Aorta (tissue), 5 donors: ENCODE measurements at places on chromosomes 6 and 20. TPM values are rescaled to one million over a fixed set of nuclear protein-coding genes. Genes with fewer than 3 reads are reported as not detected.
A peak's percentile ranks its signal among the peaks of the same experiment; 100 is the strongest.

DNA sequence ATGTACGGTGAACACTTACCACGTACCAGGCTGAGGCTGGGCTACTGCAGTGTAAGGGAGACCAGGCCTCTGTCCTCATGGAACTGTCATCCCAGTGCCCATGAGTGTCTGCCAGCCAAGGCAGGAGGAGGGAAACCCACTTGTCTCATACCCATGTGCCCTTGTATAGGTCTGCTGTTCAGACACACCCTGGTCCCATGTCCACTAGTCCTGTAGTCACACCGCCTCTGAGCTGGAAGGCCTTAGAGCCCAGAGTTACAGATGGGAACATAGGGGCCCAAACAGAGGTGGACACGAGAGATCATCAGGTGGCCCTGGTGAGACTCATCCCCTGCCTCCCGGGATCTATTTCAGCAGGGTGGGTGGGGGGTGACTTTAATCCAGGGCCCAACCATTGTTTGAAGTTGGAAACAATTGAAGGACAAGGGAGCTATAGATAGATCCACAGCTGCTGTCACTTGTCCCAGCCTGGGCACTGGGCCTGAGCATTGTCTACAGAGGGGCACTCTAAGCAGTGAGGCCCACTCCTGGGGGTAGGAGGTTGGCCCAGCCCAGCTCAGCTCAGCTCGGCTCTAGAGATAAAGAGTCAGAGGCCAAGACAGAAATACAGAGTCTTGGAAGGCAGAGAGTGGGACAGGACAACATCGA lies 14.6 kb downstream of the MYH7B start:
- H3K27me3 ChIP-seq, result no peaks in the 10 kb centered on the region
- DNase-seq, result no peak

DNA sequence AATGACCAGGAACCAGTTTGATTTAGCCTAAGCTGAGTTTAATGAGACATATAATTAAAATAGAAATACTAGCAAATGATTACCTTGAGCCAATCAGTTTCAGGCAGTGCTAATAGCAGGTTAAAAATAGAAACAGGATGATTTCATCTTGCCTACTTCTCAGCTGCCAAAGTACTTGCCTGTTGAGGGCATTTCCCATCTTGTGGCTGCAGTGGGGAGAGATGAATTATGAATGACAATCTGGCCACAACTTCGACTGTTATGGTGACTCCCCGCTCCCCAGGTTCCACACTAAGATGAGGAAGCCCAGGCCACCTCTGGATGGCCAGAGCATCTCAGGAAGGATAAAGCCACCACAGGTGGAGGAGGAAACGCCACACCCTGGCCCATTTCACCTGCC lies 31.3 kb downstream of the MBOAT1 start:
- no peaks in the 10 kb centered on the region for H3K27me3 ChIP-seq
- no peak overlapping the region for H3K27ac ChIP-seq
- no peaks in the 10 kb centered on the region for H3K36me3 ChIP-seq
- DNase-seq, result no peak
- H3K4me3 ChIP-seq, result no peak overlapping the region
- H3K4me1 ChIP-seq, result no peaks in the 10 kb centered on the region

- H3K27ac ChIP-seq, result no peak overlapping the region
- no peak for DNase-seq
- H3K36me3 ChIP-seq, result no peaks in the 10 kb centered on the region
- H3K27me3 ChIP-seq, result no peaks in the 10 kb centered on the region
- H3K4me3 ChIP-seq, result no peak overlapping the region
Observed at GRCh38 chr6:130610303-130610702, 216.9 kb upstream of the SMLR1 start.

DNA sequence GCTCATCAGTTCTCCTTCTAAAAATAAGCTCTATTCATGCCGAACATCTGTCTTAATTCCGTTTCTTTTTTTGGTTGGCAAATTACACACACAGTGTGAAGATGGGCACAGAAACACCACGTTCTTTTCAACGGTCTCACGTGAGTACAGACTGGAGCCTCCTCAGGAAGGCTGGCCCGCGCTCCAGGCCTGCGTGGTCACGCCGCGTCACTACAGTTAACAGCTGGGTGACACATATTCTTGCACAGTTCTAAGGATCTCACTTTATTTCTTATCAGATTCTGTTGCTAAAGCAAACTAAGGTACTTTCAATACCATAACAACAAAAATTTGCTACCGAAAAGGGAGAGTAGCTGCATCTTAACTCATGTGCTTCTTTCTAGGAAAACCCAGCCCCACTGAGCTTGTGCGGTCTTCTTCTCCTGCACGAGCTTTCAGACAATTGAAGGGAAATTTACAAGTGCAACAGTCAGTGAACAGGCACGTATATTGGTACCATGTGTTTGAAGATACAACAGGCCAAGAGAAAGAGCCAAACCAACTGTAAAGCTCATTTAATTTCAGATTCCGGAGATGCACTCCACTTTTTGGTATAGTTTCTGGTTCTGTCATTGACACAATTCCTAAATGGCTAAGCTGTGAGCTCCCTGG lies 55.6 kb upstream of the MPC1 start:
- H3K36me3 ChIP-seq, result no peaks in the 10 kb centered on the region
- DNase-seq, result no peak
- H3K27me3 ChIP-seq, result no peaks in the 10 kb centered on the region
- no peak overlapping the region for H3K4me3 ChIP-seq

DNA sequence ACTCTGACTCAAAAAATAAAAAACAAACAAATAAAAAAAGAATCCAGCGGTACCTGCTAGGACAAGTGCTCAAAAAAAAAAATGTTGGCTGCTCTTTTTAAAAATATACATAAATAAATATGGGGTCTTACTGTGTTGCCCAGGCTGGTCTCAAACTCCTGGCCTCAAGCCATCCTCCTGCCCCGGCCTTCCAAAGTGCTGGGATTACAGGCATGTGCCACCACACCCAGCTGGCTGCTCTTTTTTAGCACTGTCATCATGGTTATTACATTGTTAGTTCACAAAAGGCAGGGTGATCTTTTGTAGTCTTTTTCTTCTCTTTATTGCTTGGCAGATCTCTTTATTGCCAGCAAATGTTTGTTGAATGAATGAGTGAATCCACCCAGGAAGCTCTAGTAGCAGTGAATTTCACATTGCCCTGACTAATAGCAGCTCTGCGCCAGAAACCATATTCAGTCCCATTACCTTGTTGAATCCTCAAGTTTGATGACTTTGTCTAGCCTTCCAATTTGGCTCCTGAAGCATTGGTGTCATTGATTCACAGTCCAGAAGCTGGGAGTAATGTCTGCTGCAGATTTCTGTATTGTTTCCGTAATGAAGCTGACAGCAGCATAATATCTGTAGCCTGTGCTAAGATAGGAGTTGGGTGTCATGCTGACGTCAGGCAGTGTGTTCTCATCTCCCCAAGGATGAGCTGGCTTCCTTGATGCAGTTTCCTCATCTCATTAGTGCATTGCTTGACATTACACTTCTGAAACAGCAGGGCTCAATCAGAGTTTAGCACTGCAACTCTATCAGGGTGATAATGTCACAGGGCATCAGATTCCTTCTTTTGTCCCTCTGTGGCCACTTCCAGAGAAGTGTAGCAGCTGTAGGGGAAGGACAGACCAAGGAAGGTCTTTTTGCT lies 84.9 kb upstream of the TGM3 start:
- DNase-seq, result peak; percentile 72
- H3K4me3 ChIP-seq, result no peak overlapping the region
- no peaks in the 10 kb centered on the region for H3K4me1 ChIP-seq
- no peak overlapping the region for H3K27ac ChIP-seq
- H3K36me3 ChIP-seq, result no peaks in the 10 kb centered on the region
- no peaks in the 10 kb centered on the region for H3K27me3 ChIP-seq

RAD21L1 gene
- not detected for total RNA-seq
